Stimulated activated CD4-positive, alpha-beta T cell treated with anti-CD3 and anti-CD28 coated beads, Interleukin-4, amount 100 ng/mL, for 4 hours (primary cell): ENCODE measurements at places on chromosomes 1 and 21.
A peak's percentile ranks its signal among the peaks of the same experiment; 100 is the strongest.

DNA sequence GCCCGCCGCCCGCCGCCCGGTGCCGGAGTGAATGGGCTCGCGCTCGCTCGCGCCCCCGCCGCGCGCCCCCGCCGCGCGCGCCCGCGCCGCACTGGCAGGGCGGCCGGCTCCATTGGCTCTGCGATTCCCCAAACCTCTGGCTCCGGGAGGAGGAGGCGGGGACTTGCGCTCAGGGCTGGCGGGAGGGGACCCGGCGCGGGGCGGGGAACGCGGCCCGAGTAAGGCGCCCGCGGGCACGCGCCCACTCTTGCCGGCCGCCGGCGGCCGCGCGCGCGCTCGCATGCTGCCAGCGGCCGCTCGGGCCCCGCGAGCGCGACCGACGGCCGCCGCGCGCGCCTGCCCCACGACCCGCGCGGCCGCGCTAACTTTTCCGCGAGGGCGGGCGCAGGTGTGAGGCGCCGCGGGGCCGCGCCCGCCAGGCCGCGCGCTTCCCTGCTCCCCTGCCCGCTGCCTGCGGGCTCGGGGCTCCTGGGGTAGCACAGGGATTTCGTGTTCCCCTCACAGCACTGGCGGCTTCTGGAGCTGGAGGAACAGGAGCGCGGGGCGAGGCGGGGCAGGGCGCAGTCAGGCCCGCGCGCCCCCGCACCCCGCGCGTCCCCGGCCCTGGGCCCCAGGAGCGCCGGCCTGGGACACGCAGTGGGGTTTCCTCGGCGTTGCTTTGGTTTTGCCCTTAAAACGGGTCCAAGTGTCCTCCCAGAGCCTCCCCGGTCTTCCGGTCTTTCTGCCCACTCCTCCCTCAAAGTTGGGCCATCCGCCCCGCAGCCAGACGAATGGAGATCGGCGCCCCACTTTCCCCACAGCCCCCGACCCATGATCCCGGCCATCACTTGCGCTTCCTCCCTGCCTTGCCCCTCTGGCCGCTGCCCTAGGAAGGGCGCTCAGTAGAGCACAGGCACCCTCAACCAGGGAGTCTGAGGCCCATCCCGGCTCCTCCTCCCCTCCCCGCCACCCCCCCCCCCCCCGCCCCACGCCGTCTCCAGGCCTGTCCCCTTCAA is 101.5 kb downstream of the CASZ1 start:
- peak; percentile 78 for DNase-seq

- no peak for DNase-seq
These were observed 88.6 kb downstream of the ADAMTS1 start for GRCh38 chr21:26756491-26757159.

GRCh38 chr1:229004066-229004833 is 266.7 kb upstream of the RAB4A start:
- DNase-seq, result no peak

- DNase-seq, result no peak
These were observed 10.4 kb upstream of the TMEM9 start for GRCh38 chr1:201164645-201165044.
